ENCODE measurements at places on chromosomes 5 and 9. TPM values are rescaled to one million over a fixed set of nuclear protein-coding genes. Genes with fewer than 3 reads are reported as not detected.

Gene PCDHGA5
- total RNA-seq, result 0.14 TPM

Gene SNCAIP
- total RNA-seq, result not detected

Gene KIAA1958
- 2.4 TPM for total RNA-seq

Gene FAM153A
- total RNA-seq, result not detected

Gene ADRA1B
- total RNA-seq, result 20.0 TPM

Gene PRELID1
- 283 TPM for total RNA-seq

Gene SH2D3C
- 0.15 TPM for total RNA-seq

Gene PAPPA
- 30.6 TPM for total RNA-seq

Gene TMEM215
- not detected for total RNA-seq

Gene SPATA31E1
- not detected for total RNA-seq

Gene DCAF10
- total RNA-seq, result 11.7 TPM

Gene ANKRD31
- total RNA-seq, result not detected

Gene CCL19
- not detected for total RNA-seq

Gene PPP1R26
- 13.0 TPM for total RNA-seq

Gene NSA2
- total RNA-seq, result 121 TPM

Gene GPR150
- total RNA-seq, result 0.16 TPM

Gene SMIM15
- 88.9 TPM for total RNA-seq

Gene MACROH2A1
- 210 TPM for total RNA-seq

Gene SLC25A48
- total RNA-seq, result not detected

Gene IRX2
- 2.1 TPM for total RNA-seq

Gene RLN1
- total RNA-seq, result not detected

Gene SLC6A18
- not detected for total RNA-seq

Gene JAKMIP2
- total RNA-seq, result not detected

Gene CCL21
- total RNA-seq, result not detected

Gene ZFP62
- 9.5 TPM for total RNA-seq

Gene IGIP
- 0.78 TPM for total RNA-seq

Gene HTR4
- total RNA-seq, result not detected

Gene GABRA6
- not detected for total RNA-seq

Gene ADAMTS2
- total RNA-seq, result 0.09 TPM

Gene PRDM9
- not detected for total RNA-seq

Gene ANP32B
- total RNA-seq, result 316 TPM

Gene PDE6A
- total RNA-seq, result 0.42 TPM

Gene CHSY3
- total RNA-seq, result 0.17 TPM

Gene PTGES
- 175 TPM for total RNA-seq

Gene SAPCD2
- total RNA-seq, result 23.9 TPM

Gene LCN2
- total RNA-seq, result 5.2 TPM

Gene PCDHB2
- total RNA-seq, result 3.7 TPM

Gene PTCD2
- total RNA-seq, result 10.4 TPM

Gene FCN2
- total RNA-seq, result not detected

Gene AFF4
- total RNA-seq, result 32.1 TPM

Gene WDR38
- 0.12 TPM for total RNA-seq

Gene KCNV2
- total RNA-seq, result not detected

Gene RNF183
- not detected for total RNA-seq

Gene NR2F1
- total RNA-seq, result 4.8 TPM

Gene SAXO1
- total RNA-seq, result not detected

Gene CEMIP2
- total RNA-seq, result 63.4 TPM

Gene PLPP7
- total RNA-seq, result not detected

Gene PCDHGA2
- 0.58 TPM for total RNA-seq

Gene ROPN1L
- total RNA-seq, result 2.9 TPM

Gene FOXD4
- total RNA-seq, result 0.33 TPM

All from A549 treated with Mapracorat at 1 μM for 4 hours (cell line).